ENCODE measurements at places on chromosomes 3 and 15.

- DNase-seq = no peak
Measured at GRCh38 chr3:55445551-55445950, 41.6 kb downstream of the WNT5A start.

GRCh38 chr3:143851331-143852017 is 3.2 kb upstream of the SLC9A9 start:
- no peak for DNase-seq

DNA sequence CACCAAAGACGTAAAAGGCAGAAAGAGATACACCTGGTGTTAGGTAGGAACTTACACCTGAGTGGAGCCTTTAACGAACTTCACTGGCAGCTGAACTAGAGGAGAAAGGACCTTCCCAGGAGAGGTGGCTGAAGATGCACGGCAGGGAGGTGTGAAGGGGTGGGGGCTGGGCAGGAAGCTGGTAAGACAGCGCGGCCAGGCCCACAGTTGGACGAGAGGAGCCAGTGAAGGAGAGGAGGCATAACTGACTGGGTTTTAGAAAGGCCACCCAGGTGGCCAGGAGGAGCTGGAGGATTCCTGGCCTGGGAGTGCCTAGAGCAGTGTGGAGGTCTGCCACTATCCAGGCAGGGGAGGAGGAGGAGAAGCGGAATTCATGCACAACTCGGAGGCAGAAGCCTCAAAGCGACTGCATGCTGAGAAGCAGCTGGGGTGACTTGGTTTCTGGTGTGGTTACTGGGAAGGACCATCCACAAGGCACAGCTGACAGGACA is 51.9 kb downstream of the SLC41A3 start:
- DNase-seq = no peak

DNA sequence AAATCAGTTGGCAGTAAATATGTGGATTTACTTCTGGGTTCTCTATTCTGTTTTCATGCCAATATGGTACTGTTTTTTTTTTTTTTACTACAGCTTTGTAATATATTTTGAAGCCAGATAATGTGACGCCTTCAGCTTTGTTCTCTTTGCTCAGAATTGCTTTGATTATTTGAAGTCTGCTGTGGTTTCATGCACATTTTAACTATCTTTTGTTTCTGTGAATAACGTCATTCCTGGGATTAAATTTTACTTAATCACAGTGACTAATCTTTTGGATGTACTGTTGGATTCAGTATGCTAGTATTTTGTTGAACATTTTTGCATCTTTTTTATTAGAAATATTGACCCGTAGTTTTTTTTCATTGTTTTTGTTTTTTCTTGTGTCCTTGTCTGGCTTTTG is 576.5 kb downstream of the ZNF385D start:
- DNase-seq = no peak

GRCh38 chr3:58041826-58042324 is 33.7 kb downstream of the FLNB start:
- DNase-seq = no peak

GRCh38 chr15:80419546-80419945 is 15.4 kb downstream of the ARNT2 start:
- DNase-seq = no peak

DNA sequence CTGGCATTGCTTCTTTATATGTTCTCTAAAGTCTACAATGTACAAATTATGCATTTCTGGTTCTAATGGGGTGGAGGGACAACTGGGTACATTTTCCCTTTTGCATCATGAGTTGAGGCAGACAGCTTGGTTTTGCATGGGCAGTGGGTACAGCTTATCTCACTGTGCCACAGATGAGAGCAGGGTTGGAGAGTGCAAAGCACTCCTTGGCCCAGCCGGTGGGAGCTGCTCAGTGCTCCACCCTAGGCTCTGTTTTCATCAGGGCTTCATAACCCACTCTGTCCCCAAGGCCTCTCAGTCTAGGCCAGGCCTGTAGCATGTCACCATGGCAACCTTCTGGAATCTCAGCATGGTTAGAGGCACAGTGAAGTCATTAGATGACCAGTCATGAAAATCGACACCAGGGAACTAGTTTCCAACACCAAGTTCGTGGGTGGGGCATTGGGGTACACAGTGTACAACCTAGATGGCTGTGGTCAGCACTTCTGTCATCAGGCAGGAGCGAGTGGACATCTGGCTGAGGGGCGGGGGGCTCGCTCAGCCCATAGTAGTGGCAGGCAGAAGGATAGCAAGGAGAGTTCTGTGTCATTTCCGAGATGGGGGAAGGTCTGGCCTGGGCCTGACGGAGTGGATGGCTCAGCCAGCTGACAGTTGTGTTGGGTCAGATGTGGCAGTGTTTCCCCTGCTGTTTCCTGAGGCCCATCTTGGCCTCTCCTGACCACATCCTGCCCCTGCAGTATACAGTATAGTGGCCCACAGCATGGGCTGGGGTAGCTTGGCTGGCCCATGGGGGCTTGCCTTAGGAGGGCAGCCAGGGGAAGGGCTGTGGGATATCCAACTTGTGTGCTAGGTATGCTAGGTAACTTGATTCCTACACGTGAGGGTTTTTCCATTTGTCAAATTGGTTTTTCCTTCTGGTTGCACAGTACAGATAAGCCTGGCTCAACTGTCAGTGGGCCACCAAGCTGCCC is 75.7 kb upstream of the PRR23C start:
- no peak for DNase-seq

GRCh38 chr15:81941479-81941878 is 104.3 kb downstream of the MEX3B start:
- no peak for DNase-seq

DNA sequence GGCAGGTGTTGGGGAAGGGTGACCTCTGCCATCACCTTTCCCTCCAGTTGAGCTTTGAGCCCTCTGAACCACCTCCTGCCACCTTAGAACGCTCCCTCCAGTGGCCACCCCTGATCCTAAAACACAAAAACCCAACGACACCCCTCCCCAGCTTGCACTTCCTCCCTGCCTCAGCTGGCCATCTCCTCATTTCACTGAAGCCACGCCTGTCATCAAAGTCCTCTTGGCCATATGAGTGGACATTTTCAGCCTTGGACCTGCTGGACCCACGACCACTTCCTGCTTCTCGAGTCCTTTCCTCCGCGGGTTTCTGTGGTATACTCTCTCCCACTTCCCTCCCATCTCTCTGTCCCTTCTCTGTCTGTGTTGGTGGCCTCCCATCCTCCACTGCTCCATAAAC is 48.5 kb upstream of the NR2C2 start:
- DNase-seq = no peak

GRCh38 chr15:73212424-73212823 is 156.3 kb downstream of the HCN4 start:
- no peak for DNase-seq

GRCh38 chr3:171454041-171454440 is 6.2 kb downstream of the TNIK start:
- DNase-seq = no peak

DNA sequence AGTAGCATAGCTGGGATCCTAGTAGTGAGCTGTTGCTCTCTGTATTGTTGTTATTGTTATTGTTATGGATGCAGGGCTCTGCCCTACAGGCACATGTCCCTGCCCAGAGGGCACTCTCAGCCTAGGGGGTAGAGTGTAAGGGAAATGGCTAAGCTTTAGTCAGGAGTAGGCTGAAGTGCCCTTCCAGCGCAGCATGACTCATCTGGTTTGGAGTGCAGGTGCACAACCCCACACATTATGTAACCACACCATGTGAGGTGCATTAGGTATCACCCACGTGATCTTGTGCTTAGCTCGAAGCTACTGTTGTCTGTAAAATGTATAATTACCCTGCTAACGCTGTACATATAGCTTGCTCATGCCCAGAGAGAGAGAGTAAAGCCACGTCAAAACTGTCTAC is 48.3 kb upstream of the TIPARP start:
- DNase-seq = no peak

DNA sequence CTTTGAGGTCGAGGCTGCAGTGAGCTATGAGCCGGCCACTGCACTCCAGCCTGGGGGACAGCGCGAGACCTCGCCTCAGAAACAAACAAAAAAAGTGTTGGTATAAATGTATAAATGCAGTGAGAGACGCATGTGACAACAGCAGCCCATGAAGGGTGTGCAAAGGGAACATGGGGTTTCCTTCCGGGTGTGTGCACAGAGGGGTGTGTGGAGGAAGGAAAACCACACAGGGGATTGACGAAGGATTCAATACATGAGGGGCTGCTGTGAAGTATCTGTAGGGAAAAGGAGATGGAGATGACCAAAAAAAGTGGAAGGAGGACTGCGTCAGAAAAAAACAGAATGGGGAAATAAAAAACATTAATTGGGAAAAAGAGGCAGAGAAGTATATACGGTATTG is 1.1 kb downstream of the MTFMT start:
- DNase-seq = no peak

GRCh38 chr3:57691411-57692132 is 1.3 kb downstream of the DENND6A start:
- no peak for DNase-seq

Data from stimulated activated CD4-positive, alpha-beta T cell treated with anti-CD3 and anti-CD28 coated beads, Interleukin-12 subunit alpha, Interleukin-12 subunit beta, amount 100 ng/mL, for 48 hours (primary cell).